ENCODE measurements at places on chromosomes 16 and 17. TPM values are rescaled to one million over a fixed set of nuclear protein-coding genes. Genes with fewer than 3 reads are reported as not detected.

Gene CDH16
- polyA plus RNA-seq, result not detected

Gene CSH2
- polyA plus RNA-seq, result not detected

Gene ADGRG1
- 0.39 TPM for polyA plus RNA-seq

Gene CDRT4
- polyA plus RNA-seq, result 0.34 TPM

Gene TEX2
- polyA plus RNA-seq, result 7.8 TPM

Gene MSI2
- 0.20 TPM for polyA plus RNA-seq

Gene HP
- polyA plus RNA-seq, result 47.8 TPM

GRCh38 chr16:29876594-29877249 lies 13.7 kb upstream of the CDIPT start:
- DNase-seq, result no peak
- peak overlapping the region; percentile 70 for H3K4me3 ChIP-seq
- no peaks in the 10 kb centered on the region for H3K36me3 ChIP-seq
- peaks cover 14% of the 10 kb centered on the region for H3K4me1 ChIP-seq
- peaks cover 5% of the 10 kb centered on the region for H3K27me3 ChIP-seq

DNA sequence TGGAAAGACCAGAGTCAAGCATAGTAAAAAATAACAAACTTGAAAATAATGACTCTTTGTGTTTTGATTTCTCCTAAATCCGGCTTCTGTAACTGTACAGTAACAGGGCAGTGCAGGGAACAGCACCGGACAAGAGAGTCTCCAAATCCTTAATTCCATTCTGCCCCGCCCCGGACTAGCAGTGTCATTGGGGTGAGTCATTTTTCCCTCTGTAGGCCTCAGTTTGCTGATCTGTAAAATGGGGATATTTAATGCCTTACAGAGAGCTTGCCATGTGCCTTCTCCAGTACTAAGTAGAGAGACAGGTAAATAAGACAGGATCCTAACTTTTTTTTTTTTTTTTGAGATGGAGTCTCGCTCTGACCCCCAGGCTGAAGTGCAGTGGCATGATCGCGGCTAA lies 83.6 kb upstream of the TBC1D3K start:
- H3K27ac ChIP-seq, result peak overlapping the region; percentile 13
- H3K27me3 ChIP-seq, result no peaks in the 10 kb centered on the region
- DNase-seq, result no peak
- peaks cover 43% of the 10 kb centered on the region for H3K4me1 ChIP-seq

DNA sequence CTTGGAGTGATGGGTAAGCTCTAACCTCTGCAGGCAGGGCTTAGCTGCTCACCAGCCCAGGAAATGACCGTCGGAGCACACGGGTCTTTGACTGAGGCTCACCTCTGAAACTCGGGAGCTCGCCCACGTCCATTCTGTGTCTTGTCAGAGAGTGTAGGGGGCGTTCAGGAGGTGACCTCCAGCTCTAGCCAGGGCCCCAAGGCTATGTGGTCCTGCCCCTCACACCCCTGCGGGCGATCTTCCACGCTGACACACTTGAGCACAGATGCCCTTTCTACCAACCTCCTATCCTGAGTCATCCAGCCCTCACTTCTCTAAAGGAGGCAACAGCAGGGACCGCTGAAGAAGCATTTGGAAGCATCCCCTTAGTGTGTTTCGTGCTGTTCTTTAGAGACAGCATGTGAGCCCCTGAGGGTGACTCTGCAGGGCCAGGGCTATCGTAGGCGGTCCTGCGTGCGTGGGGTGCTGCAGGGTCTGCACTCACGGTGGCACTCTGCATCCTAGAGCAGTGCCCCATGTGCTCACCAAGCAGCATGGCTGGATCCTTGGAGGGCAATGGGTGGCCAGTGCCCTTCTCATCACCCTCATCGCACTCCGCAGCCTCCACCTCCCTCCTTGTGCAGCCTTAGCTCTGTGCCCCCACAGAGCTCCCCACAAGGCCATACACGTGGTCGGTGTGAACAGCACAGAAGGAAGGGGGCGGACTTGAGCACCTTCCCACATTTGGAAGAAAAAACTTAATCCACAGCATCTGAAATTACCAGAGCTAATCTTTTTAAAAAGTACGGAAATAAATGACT lies 33.8 kb downstream of the SLC47A1 start:
- H3K36me3 ChIP-seq, result no peaks in the 10 kb centered on the region
- H3K27ac ChIP-seq, result no peak overlapping the region
- no peak for DNase-seq
- peaks cover 14% of the 10 kb centered on the region for H3K4me1 ChIP-seq

- H3K4me1 ChIP-seq, result peaks cover 28% of the 10 kb centered on the region
- no peaks in the 10 kb centered on the region for H3K27me3 ChIP-seq
- no peak overlapping the region for H3K27ac ChIP-seq
- DNase-seq, result no peak
- H3K4me3 ChIP-seq, result no peak overlapping the region
- H3K36me3 ChIP-seq, result no peaks in the 10 kb centered on the region
Observed at GRCh38 chr17:57286399-57287105, 30.2 kb downstream of the MSI2 start.

- peaks cover 21% of the 10 kb centered on the region for H3K36me3 ChIP-seq
- H3K27me3 ChIP-seq, result no peaks in the 10 kb centered on the region
- H3K4me1 ChIP-seq, result no peaks in the 10 kb centered on the region
- DNase-seq, result no peak
Observed at GRCh38 chr17:76783146-76783545, 45.2 kb downstream of the MFSD11 start.

DNA sequence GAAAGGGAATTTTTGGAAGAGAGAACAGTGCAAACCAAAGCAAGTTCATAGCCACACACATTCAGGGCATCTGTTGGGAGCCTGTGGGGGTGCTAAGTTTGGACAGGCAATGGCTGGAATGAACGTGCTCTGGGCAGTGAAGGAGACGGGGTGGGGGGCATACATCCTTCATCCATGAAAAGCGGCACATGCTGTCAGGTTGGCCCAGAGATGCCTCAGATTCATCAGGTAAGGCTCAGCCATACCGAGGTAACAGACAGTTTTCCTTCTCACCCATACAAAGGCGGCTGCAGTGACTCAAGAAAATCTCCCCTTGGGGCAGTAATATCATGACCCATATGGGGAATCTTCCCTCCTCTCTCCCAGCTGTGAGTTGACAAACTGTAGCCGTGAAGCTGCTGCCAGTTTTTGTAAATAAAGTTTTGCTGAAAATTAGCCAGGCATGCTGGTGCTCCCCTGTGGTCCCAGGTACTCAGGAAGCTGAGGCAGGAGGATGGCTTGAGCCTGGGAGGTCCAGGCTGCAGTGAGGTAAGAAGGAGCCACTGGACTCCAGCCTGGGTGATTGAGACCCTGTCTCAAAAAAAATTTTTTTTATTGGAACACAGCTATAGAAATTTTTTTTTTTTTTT lies 9.2 kb upstream of the UBALD2 start:
- H3K4me1 ChIP-seq, result peaks cover 47% of the 10 kb centered on the region
- no peaks in the 10 kb centered on the region for H3K36me3 ChIP-seq
- H3K4me3 ChIP-seq, result no peak overlapping the region
- DNase-seq, result no peak

- DNase-seq, result peak; percentile 45
- peak overlapping the region; percentile 78 for H3K27ac ChIP-seq
- H3K4me3 ChIP-seq, result peak overlapping the region; percentile 87
- H3K27me3 ChIP-seq, result no peaks in the 10 kb centered on the region
Observed at GRCh38 chr17:42287305-42287976, 857 bp upstream of the STAT5A start.

DNA sequence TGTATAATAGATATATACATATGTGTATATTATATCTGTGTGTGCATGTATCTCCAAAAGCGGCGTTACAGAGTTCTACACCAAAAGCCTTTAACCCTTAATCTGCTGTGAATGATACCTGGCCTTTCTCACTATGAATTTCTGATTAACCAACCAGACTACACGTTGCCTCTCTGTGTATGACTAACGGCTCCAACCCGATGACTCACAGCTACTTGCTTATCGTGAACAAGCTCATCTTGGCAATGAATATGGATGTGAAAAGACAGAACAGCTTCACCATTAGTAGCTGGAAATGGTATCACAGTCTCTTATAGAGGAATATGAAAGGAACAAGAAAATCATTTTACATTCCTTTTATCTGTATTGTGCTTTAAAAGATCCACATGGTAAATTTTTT lies 23.8 kb upstream of the ARHGAP44 start:
- H3K27me3 ChIP-seq, result no peaks in the 10 kb centered on the region
- no peak for DNase-seq
- H3K4me1 ChIP-seq, result no peaks in the 10 kb centered on the region
- no peak overlapping the region for H3K4me3 ChIP-seq
- no peak overlapping the region for H3K27ac ChIP-seq

- H3K27me3 ChIP-seq, result no peaks in the 10 kb centered on the region
- H3K4me1 ChIP-seq, result no peaks in the 10 kb centered on the region
- H3K4me3 ChIP-seq, result no peak overlapping the region
- peaks cover 77% of the 10 kb centered on the region for H3K36me3 ChIP-seq
- H3K27ac ChIP-seq, result no peak overlapping the region
Observed at GRCh38 chr16:22314661-22315626, 17.7 kb downstream of the POLR3E start.

GRCh38 chr16:4696172-4696904 lies 3.0 kb downstream of the NUDT16L1 start:
- H3K36me3 ChIP-seq, result peaks cover 53% of the 10 kb centered on the region
- no peak overlapping the region for H3K4me3 ChIP-seq
- no peak for DNase-seq
- no peaks in the 10 kb centered on the region for H3K27me3 ChIP-seq

- peak within 1 kb of the TSS; percentile 85 for H3K27ac ChIP-seq
- peak; percentile 74 for DNase-seq
- peak within 1 kb of the TSS; percentile 94 for H3K4me3 ChIP-seq
- H3K27me3 ChIP-seq, result no peaks in the 10 kb centered on the region
Observed at GRCh38 chr17:7219812-7220592, at the start of the genes ACADVL and DLG4. Gene ACADVL (plus strand): TSS chr17:7219938. CDS start chr17:7219985, 47 bp downstream. Gene DLG4 (minus strand): TSS chr17:7219836.

- no peaks in the 10 kb centered on the region for H3K4me1 ChIP-seq
- no peak for DNase-seq
- H3K27me3 ChIP-seq, result no peaks in the 10 kb centered on the region
- H3K4me3 ChIP-seq, result no peak overlapping the region
- H3K36me3 ChIP-seq, result no peaks in the 10 kb centered on the region
- no peak overlapping the region for H3K27ac ChIP-seq
Observed at GRCh38 chr17:76189247-76189646, 48.2 kb upstream of the FOXJ1 start.

GRCh38 chr17:65797809-65798208 lies 236.4 kb upstream of the AXIN2 start:
- H3K27ac ChIP-seq, result no peak overlapping the region
- H3K36me3 ChIP-seq, result no peaks in the 10 kb centered on the region
- no peak for DNase-seq
- H3K27me3 ChIP-seq, result no peaks in the 10 kb centered on the region
- H3K4me1 ChIP-seq, result no peaks in the 10 kb centered on the region
- H3K4me3 ChIP-seq, result no peak overlapping the region

GRCh38 chr17:51401279-51401678 lies 140.9 kb downstream of the UTP18 start:
- H3K4me3 ChIP-seq, result no peak overlapping the region
- no peak overlapping the region for H3K27ac ChIP-seq
- no peak for DNase-seq
- no peaks in the 10 kb centered on the region for H3K27me3 ChIP-seq

DNA sequence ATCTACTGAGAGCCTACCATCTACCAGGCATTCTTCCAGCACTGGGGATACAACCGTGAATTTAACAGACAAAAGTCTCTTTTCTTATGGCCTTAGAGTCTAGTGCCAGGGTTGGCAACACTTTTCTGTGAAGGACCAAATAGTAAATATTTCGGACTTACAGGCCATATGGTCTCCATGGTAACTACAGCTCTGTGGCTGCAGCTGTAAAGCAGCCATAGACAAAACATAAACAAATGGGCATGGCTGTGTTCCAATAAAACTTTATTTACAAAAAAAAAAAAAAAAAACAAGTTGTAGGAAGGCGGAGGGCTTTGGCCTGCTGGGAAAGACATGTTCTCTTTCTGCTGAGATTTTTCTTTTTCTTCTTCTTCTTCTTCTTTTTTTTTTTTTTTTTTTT lies 98.7 kb downstream of the ABCC12 start:
- no peak overlapping the region for H3K4me3 ChIP-seq
- H3K27me3 ChIP-seq, result peaks cover 16% of the 10 kb centered on the region
- no peak for DNase-seq
- no peaks in the 10 kb centered on the region for H3K4me1 ChIP-seq

DNA sequence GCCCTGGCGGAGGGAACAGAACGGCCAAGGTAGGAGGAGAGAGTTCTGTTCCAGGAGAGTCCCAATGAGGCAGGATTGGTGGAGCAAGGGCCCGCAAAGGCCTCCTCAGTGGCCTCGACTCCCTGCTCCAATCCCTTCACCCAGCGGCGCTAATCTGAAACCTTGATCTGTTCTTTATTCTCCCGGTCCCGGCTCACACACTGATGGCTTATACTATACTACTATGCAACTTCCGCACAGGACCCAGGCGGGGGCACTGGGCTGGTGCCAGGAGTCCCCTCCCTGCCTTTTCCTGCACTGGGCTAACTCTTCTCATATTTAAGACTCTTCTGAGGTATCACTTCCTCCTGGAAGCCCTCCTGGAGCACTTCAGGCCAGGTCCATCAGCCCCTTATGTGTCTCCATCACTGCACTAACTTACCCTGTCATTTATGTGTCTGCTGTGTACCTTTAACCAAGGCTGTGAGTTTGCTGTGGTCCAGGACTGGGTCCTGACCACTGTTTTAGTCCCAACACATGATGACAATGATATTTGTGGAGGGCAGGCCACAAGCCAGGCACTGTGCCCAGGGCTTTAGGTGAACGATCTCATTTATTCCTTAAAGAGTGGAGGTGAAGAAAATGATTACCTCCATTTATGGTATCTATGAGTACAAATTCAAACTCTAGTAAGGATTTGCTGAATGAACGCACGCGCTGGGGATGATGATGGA lies 6.8 kb downstream of the CCDC102A start:
- H3K4me3 ChIP-seq, result no peak overlapping the region
- H3K4me1 ChIP-seq, result peaks cover 53% of the 10 kb centered on the region
- peaks cover 3% of the 10 kb centered on the region for H3K27me3 ChIP-seq
- no peaks in the 10 kb centered on the region for H3K36me3 ChIP-seq

- DNase-seq, result no peak
- H3K27ac ChIP-seq, result no peak overlapping the region
- H3K27me3 ChIP-seq, result no peaks in the 10 kb centered on the region
- H3K4me1 ChIP-seq, result peaks cover 25% of the 10 kb centered on the region
- H3K36me3 ChIP-seq, result peaks cover 59% of the 10 kb centered on the region
Observed at GRCh38 chr16:4675864-4676786, 17.2 kb upstream of the NUDT16L1 start.
